ENCODE measurements at places on chromosomes 5 and 9.

DNA sequence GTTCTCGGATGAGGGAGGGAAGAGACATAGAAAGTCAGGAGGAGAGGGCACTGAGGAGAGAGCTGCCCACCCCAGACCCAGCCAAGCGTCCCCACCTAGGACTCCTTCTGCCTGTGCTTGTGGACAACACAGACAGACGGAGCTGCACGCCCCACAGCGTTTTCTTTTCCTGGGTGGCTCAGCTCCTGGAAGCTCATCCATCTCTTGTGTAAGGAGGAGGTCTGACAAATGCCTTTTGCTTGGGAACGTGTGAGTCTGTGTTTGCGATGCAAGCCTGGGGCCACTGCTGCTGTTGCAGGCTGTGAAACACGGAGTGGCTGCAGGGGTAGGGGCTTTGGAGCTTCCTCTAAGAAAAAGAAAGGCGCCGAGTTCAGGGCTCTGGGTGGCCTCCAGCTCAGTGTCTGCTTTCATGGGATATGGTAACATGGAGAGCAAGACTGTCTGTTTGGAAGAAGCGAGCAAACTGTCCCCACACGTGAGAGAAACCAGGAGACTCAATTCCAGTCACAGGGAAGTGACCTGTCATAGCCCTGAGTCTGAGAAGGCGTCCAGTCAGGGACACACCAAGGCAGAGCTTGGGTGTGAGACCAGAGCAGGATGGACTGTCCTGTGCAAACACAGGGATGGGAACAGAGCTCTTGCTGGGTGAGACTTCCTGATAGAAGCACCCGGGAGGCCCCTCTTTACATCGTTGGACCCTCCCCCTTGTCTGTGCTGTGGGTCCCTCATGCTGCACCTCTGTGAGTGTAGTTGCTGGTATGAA lies 42.7 kb downstream of the GADD45G start:
- DNase-seq = no peak

DNA sequence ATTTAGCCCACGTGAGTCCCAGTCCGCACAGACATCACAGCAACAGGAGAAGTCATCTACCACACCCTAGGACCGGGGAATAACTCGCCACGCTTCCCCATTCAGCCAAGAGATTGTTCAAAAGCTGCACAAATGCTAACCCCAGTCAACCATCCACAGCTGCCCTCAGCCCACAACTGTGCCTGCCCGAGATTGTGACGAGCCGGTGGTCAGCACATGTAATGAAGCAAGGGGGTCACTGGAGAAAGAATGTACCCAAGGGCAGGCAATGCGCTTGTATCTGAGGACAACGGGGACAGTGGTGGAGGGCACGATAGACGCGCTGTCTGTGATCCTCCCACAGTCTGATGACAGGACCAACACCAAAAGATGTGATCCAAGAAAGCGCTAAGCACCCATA lies 67.8 kb downstream of the COL23A1 start:
- DNase-seq = no peak

- no peak for DNase-seq
Observed at GRCh38 chr5:372556-372995, 51.1 kb downstream of the AHRR start.

DNA sequence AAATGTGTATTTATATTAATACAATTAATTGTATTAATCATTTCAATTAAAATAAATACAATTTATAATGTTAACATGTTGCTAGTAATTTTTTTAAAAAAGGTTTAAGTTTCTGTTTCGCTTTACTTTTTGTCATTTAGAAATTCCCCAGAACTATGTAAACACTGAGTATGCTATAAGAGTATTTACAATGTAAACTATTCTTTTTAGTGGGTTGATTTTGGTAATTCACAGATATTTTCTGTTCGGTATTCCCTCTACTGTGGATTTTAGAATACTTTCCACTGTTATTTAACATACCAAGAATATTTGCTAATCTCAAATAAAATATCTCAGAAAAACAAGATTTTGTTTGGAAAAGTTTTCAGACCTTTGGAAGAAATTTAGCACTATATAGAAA lies 1564.4 kb downstream of the EFNA5 start:
- DNase-seq = no peak

DNA sequence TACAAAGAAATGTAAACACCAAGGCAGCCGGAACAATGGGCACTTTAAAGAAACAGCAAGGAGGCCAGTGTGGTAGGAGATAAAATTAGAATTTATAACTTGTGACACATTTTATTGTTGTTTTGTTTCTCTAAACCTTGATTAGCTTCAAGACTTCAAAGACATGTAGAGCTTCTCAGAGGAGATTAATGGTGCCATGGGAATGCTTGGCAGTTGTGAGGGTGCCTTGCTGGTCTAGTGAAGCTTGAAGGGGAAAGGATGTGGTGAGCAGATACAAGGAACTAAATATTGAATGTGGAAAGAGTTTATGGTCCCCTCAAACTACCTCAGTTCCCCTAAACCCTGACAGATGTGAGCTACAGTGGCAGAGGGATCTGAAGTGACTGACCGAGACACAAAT lies 322.4 kb upstream of the ADAMTS16 start:
- DNase-seq = no peak

GRCh38 chr9:122580360-122580759 lies 2.8 kb downstream of the OR1L8 start:
- no peak for DNase-seq

DNA sequence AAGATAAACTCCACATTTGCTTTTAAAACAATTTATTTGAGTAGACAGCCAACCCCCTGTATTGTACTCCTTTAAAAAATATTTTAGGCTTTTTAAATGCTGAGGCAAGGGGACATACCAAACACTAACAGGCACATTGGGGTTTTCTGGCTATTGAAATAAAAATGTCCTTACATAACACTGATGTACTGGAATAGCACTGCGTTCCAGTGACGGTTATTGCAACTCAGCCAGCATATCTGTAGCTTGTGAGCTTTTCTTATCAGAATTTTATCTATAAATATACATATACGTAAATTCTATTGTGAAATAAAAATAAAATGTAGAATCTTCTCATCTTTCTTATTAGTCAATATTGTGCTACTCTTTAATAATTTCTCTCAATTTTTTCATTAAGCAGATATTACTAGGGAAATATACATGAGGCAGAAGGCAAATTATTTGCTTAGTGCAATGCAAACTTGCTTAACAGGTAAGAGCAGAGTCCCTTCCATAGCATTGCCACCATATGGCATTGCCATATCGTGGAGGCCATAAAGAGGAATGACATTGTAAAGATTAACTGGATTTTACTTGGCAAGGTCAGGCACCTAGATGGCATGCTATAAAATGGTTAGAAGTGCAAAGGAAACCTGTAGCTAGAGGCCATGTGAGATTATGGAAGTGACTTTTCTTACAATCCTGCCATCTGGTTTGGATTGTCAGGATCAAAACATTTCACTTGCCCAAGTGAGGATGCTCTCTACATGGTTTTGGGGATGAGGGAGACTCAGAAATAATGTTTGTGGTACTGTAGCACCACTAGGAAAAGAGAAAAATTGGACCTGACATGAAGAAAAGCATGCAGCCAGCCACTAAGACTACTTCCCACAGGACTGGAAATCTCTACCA lies 94.8 kb upstream of the CDKN2B start:
- no peak for DNase-seq

All from stimulated activated CD8-positive, alpha-beta memory T cell treated with anti-CD3 and anti-CD28 coated beads, Interleukin-15, amount 100 ng/mL, for 1 hour (primary cell).